ENCODE measurements at places on chromosomes 1 and 21.

DNA sequence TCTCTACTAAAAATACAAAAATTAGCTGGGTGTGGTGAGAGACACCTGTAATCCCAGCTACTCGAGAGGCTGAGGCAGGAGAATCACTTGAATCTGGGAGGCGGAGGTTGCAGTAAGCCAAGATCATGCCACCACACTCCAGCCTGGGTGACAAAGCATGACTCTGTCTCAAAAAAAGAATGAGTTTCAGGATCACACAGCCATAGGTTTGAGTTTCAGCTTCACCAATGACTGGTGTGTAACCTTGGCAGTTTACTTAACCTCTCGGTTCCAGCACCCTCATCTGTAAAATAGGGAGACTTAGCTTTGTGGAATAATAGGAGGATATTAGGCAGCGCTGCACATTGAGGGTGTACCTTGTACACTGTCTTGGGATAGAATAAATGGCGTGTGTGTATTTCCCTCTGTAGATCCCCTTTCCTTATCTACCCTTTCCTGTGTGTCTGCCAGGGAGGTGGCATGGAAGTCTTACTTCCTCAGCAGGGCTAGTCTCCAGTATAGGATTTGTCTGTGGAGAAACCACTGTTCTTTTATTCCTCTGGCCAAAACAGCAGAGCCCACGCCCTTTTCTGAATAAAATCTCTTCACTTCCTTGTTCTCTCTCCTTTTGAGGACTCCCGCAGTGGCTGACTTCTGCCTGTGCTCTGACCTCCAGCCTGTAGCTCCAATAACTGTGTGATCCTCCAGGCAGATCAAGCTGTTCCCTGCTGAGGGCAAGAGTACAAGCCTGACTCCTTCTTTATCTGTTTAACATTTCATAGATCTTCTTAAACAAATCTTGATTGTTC lies 90.4 kb downstream of the HHAT start:
- no peak for DNase-seq

- DNase-seq: no peak
These were observed 56.0 kb downstream of the ADARB1 start for GRCh38 chr21:45130324-45130774.

DNA sequence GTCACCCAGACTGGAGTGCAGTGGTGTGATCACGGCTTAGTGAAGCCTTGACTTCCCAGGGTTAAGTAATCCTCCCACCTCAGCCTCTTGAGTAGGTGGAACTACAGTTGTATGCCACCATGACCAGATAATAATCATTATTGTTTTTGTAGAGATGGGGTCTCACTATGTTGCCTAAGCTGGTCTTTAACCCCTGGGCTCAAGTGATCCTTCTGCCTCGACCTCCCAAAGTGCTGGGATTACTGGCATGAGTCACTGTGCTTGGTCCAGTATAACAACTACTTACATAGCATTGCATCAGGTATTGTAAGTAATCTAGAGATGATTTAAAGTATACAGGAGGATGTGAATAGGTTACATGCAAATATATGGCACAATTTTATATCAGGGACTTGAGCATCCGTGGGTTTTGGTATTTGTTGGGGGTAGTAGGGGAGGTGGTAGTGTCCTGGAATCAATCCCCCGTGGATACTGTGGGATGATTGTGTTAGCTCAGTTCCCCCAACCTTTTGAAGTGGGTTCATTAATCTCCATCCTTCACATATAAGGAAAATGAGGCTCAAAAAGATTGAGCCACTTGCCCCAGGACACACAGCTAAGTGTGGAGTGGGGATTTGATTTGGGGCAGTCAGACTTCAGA lies 61.4 kb upstream of the CNIH3 start:
- DNase-seq: no peak

- DNase-seq: no peak
These were observed 23.2 kb downstream of the LY9 start for GRCh38 chr1:160819186-160819585.

DNA sequence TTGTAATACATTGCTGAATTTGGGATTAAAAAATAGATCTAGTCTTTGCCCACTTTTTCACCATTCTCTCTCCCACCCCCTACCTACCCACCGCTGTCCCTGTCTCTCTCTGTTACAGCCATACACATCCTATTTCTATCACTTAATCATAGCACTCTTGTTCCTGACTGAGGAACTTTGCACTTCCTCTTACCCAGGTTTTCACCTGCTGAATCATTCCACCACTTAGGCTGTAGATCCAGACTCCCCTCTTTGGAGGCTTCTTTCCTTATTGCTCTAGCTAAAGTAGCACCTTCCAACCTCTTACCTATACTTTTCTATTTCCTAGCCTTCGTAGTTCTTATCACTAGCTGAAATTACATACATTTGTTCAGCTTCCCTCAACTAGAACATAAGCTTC lies 59.6 kb downstream of the ATP6V1G3 start:
- no peak for DNase-seq

DNA sequence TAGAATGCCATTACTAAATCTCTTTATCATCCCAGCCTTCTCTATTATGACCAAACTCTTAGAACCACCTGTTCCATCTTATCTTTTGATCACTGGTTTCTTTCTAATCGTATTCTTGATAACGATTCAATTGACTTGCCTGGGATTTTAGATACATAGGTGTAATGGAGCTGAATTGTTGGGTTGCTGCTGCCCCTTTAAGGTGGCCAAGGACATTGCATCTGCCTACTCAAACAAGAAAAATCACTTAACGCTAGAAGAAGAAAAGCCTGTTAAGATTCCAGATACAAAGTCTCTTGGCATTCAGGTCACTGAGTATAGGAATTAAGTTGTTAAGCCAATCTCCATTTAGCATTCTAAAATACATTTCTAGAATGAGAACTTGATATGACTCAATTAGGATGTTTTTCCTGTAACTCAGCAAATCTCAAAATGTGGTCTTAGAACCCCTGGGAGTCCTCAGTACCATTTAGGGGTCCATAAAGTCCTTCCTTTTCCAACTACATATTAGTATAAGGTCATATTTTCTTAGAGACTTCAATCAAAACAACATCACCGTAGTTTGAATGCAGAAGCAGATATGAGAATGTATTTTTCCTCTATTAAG lies 12.4 kb downstream of the NEXN start:
- no peak for DNase-seq

GRCh38 chr1:27575840-27576331 lies 28.1 kb downstream of the AHDC1 start:
- no peak for DNase-seq

GRCh38 chr1:177341773-177342172 lies 171.0 kb downstream of the BRINP2 start:
- no peak for DNase-seq

DNA sequence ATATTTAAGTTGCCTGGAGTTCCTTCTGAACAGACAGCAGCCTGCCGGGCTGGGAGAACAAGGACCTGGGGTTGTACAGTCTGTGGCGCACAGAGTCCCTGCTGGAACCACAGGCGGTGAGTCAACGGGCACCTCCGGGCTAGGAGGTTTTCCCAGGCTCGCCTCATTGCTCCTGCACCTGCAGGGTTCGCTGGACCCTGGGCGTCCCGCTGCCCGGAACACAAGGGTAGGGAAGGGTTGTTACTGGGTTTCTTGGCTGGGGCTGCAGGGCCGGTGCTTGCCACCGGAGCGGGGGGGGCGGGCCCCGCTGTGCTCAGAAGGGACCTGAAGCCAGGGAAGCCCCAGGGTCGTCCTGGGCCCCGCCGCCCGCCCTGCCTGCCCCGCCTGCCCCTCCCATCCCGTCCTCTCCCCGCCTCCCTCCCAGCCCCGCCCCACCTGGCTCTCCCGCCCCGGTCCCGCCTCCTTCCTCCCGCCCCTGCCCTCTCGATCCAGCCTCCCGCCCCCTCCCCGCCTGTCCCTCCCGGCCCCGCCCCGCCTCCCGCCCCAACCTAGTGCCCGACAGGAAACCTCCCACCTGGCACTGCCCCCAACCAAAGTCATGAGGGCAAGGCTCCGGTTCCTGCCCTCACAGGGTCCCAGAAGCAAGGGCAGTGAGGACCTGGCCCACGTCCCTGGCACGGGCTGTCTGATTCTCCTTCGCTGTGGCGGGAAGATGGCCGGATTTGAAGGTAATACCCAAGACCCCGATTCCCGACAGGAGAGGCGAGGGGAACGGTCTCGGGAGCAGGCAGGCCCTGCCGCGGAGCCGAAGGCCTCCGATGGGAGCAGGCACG lies 6.8 kb downstream of the JMJD4 start:
- peak; percentile 30 for DNase-seq

- DNase-seq: no peak
These were observed 102.6 kb downstream of the GLUL start for GRCh38 chr1:182288749-182289604.

DNA sequence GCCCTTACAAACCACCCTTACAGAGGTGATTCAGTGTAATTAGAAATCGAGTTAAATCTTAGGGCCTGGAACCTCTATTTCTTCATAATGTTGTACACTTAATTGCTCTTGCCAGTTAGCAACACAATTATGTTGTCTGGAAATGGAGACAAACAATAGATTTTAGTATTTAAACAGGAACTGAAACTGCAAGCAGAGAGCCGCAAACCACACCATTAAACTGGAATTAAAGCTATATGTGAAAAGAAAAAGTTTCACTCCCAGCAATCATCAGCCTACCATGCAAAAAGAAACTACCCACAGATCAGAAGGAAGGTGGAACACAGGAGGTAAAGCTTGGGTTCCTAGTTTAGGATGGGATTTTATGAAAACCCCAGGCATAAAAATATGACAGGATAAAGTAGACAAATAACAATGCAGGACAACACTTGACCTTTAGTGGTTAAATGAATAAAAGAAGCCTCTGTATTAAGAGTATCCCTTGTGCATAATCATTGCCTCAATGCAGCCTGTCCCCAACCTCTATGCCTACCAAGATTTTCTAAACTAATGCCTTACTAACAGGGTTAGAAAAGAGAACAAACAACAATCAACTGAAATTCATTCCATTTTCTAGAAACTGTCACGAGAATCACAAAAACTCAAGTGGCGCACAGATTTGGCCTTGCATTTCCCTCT lies 304.3 kb upstream of the ESRRG start:
- no peak for DNase-seq

- DNase-seq: no peak
These were observed 20.5 kb upstream of the RPTN start for GRCh38 chr1:152179566-152179965.

Measured in iPS DF 19.7 (cell line).